ENCODE measurements at places on chromosomes 5 and 9.

GRCh38 chr5:117665121-117665520 is 1090.5 kb upstream of the SEMA6A start:
- DNase-seq = no peak

- DNase-seq = no peak
Measured at GRCh38 chr9:14238079-14238478, 75.9 kb downstream of the NFIB start.

DNA sequence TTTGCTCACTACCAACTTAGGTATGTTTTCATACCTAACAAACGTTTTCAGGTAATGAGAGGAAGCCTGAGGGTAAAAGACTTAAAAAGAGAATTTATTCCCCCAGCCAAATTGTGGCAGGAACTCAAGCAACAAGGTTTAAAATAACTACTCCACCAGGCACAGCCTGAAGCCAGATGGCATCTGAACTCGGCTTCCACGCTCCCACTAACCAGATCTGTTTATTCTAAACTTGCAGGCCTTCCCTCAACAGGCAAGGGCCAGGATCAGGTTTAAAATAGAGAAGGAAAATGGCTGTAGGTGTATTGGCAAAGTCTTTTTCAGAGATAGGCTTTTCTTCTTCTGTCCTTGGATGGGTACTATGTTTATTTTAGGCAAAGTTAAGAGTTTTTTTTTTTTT is 89.4 kb downstream of the OTULIN start:
- no peak for DNase-seq

DNA sequence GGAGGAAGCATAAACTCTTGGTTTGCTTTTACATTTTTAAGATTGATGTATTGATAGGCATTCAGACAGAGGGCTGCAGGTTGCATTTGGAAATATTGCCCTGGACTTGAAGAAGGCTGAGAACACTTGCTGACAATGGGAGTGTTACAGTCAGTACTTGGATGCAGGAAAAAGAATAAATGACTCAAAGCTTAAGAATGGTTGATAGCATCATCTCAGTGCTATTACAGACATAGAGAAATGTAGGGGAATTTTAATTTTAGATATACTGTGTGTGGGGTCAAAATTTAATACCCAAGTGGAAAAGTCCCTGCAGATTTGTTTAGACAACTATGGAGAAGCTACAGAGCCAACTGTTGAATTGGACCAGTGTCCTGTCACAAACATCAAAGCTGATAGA is 101.1 kb downstream of the ISL1 start:
- no peak for DNase-seq

DNA sequence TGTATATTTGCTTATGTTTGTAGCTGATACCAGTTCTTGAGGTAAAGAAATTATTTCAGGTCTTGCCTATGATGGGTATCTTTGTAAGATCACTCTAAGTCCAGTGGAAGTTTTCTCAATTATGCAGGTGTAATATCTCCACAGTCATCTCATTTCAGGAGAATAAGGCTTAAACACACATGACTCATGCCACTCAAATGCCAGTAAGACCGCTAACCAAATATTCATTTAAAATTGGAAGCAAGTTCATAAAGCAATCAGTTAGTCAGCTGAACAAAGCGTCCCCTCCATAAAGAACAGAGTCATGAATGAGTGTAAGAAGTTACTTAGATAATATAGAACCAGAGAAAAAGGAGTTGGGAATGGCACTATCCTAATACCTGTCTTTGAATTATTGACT is 248.7 kb downstream of the LURAP1L start:
- no peak for DNase-seq

DNA sequence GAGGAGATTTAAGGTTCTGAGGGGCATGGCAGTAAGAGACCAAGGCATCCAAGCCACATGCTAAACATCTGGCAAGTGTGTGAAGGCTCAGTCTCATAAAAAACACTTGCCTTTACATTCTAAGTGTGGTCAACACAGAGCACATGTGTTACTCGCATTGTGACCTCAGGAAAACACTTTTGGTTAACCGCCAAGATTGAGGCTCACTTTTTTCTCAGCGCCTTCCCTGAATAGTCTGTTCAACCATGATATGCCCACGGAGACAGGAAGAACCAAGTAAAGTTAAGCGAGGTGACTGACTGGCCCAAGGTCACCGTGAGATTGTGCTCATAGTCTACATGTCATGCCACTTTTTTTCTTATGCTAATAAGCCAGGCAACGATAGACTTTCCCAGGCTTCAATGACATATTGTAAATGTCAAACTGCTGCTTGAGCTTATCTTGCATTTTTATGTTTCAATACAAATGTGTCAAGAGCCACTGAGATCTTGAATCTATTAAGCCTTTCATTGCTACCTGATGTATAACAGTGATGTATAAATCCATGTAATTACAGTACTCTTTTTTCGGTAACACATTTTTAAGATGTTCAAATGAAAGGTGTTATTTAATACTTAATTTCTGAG is 21.1 kb upstream of the IL9 start:
- DNase-seq = no peak

DNA sequence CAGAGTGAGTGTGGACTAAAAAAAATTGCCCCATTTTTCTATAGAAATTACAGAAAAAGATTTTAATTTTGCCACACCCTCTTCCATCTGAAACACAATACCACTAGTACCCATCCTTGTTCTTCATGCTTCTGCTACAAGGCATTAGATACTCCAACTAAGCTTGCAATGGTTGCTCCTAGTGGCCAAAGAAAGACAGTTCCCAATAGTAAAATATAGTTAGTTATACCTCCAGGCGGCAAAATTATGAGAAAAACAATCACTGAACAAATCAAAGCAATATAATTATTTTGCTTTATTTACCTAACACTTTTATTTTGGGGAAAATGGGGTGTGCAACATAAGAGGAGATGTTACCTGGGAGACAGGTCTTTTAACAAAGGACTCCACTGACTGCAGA is 101.2 kb downstream of the RAPGEF6 start:
- no peak for DNase-seq

GRCh38 chr5:1161833-1162229 is 39.6 kb upstream of the SLC6A19 start:
- DNase-seq = no peak

GRCh38 chr5:167346461-167346860 is 945.0 kb upstream of the WWC1 start:
- DNase-seq = no peak

GRCh38 chr5:111198281-111198966 is 25.8 kb upstream of the CAMK4 start:
- DNase-seq = no peak

DNA sequence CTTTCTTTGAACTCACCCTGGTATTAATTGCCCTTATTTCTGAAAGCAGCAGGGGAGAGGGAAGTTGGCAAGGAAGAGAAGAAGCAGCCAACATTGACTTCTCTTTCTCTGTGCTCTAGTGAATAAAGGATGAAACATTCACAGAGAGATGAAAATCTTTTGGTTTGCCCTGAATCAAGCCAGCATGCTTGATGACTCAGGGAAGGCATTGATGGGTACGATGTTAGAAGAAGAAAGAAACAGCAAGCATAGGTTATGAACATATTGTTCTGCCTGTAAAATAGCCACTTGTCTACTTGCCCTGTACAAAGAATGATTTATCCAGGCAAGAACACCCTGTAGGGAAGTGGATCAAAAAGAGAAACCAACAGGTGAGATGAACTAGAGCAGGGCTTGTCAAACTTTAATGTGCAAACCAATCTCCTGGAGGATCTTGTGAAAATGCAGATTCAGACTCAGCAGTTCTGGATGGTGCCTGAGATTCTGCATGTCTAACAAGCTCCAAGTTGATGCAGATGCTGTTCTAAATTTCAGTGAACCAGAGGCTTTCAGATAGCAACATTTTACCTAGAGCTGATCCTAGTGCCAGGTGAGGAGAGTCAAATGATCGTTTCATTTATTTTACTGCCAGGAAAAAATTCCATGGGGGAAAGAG is 586.6 kb upstream of the TLE4 start:
- DNase-seq = no peak

DNA sequence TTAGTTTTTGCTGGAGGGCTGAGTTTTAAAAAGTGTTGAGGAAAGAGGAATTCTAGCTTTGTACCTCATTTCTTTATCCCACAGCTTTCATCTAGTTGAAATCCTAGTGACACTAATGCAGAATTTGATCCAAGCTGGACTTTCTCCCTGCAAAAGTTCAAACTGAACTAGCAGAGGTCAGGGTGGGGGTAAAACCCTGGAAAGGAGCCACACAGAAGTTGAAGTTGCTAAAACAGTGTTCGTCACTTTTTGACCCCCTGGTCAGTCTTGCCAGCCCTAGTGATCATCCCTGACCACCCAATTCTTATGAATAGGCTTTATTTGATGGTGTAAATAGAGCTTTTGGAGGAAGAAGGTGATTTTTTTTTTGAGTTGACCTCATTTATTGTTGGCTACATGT is 390.4 kb downstream of the TMEM38B start:
- no peak for DNase-seq

DNA sequence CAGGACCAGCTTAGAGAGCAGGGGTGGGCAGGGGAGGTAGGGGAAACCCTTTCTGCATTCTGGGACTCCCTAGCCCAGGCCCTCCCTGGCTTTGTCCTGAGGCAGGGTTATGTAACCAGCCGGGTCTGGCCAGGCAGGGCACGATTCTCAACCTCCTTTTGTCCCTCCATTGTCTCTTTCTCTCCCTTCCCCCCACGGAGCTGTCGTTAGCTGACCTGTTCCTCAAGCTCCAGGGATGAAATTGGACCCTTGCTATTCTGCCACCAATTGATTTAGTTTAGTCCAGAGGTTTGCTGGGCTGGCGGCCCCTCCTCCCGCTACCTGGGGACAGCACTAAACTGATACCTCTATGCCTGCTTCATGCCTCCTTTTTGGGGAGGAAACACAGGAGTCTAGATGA is 9.4 kb upstream of the NDST1 start:
- no peak for DNase-seq

- DNase-seq = no peak
Measured at GRCh38 chr5:156715287-156715686, 134.8 kb upstream of the PPP1R2B start.

GRCh38 chr5:132405646-132406045 is 36.1 kb downstream of the SLC22A5 start:
- no peak for DNase-seq

Measured in activated T-helper 1 cell treated with anti-CD3 and anti-CD28 coated beads, Interleukin-12 subunit alpha, Interleukin-12 subunit beta, Interleukin-2, Interleukin-4 antibody, amounts not matched to agents 30 ng/mL and 10 ng/mL and 1 ng/mL, durations not matched to agents 14 hours and 24 hours and 36 hours (primary cell).